Hippocampal formation (tissue), 2 donors: ENCODE measurements at places on chromosomes 6 and 20.

GRCh38 chr6:18266523-18266912 lies 2.2 kb upstream of the DEK start:
- DNase-seq = no peak

DNA sequence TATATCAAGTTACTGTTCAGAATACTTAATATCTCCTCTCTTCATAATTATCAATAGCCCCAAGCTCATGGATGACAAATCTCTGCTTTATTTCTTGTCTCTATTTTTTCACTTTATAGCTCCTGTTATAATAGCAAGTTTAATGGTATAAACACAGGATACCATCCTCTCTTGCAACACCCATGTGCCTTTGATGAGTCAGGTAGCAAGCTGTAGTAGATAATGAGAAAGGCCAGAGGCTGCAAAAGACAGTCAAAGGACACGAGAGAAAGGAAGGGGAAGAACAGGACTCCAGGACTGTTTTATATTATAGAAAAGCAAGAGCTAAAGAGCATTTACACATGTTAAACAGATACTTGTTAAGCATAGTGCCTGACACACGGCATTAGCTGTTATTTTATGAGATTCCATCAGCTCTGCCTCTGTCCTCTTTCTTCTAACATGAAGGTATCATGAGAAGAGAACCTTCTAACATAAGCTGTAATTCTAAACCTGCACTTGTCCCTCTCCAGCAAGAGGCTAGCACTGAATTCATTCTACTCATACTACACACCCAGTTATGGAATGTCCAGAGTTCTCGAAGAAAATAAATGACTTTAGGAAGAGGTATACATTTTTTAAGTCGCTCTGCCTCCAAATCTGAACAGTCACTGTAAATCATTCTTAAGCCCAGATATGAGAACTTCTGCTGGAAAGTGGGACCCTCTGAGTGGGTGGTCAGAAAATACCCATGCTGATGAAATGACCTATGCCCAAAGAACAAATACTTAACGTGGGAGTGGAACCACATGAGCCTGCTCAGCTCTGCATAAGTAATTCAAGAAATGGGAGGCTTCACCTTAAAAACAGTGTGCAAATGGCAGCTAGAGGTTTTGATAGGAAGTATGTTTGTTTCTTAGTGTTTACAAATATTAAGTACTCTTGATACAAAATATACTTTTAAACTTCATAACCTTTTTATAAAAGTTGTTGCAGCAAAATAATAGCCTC lies 45.0 kb downstream of the NT5E start:
- DNase-seq = no peak

- no peak for DNase-seq
These were observed 199.3 kb upstream of the SHLD1 start for GRCh38 chr20:5550733-5551529.

DNA sequence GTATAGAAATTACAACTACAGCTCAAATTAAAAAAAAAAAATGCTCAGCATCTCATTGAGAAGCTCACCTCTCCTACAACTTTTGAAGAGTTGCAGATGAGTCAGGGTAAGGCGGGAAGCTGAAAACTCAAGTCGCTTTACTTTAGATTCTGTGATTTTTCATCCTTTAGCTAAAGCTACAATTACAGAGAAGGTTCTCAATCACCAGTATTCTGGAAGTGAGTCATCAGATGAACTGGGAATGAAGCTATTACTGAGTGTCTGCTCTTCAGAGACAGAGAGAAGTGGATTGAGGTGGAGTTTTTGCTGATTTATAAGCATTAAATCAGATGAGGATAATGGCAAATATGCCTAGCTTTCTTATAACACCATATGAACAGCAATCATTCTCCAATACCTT lies 91.9 kb downstream of the TFAP2A start:
- no peak for DNase-seq

- DNase-seq = no peak
These were observed 54.7 kb downstream of the RNASET2 start for GRCh38 chr6:166901626-166902025.

- DNase-seq = no peak
These were observed 54.7 kb downstream of the SSR1 start for GRCh38 chr6:7258231-7258763.
